Choroid plexus epithelial cell (primary cell): ENCODE measurements at places on chromosomes 1 and 21.
A peak's percentile ranks its signal among the peaks of the same experiment; 100 is the strongest.

- no peak for DNase-seq
These were observed 65.1 kb downstream of the DDR2 start for GRCh38 chr1:162697140-162697895.

- peak; percentile 7 for DNase-seq
These were observed 108.7 kb upstream of the IGSF21 start for GRCh38 chr1:17998889-17999288.

DNA sequence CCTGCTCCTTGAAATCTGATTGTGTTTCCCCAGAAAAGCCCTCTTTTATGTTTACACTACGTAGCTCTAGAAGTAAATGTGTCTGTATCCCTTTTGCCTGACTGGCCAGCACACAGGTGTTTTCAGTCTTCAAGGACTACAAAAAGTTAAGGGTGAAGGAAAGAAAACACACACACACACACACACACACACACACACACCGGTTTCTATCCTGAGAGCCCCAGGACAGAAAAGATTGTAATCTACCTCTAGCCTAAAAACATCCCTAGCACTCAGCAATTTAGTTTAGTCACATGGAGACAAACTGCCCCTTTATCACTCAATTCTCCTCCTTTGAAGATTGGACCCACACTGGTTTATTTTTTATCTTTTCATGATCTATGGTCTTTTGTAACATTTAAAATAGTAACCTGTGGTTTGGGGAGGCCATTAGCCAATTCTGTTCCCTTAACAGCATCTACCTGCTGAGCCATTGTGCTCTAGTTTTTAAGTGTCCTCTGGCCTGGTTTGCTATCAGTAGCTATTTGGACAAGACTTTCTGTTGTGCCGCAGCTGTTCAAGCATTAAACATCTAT is 15.8 kb upstream of the TRIM45 start:
- DNase-seq: no peak

GRCh38 chr1:227397354-227397978 is 79.2 kb upstream of the CDC42BPA start:
- DNase-seq: no peak

DNA sequence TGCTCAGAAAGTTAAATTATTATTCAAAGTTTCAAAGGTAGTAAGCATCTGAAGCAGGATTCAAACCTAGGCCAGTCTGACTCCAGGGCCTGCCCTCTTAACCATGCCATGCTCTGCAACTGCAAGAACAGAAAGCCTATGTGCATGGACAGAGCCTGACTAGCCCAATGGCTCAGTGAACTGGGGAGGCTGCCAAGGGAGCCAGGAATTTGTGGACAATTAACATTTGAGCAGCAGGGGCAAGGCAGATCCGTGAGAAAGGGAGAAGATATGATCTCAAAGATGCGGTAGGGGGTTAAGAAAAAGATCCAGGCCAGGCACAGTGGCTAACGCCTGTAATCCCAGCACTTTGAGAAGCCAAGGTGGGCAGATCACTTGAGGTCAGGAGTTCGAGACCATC is 6.5 kb upstream of the ATP1A4 start:
- peak; percentile 33 for DNase-seq

- DNase-seq: no peak
These were observed 31.3 kb downstream of the MAN1C1 start for GRCh38 chr1:25647863-25648262.

DNA sequence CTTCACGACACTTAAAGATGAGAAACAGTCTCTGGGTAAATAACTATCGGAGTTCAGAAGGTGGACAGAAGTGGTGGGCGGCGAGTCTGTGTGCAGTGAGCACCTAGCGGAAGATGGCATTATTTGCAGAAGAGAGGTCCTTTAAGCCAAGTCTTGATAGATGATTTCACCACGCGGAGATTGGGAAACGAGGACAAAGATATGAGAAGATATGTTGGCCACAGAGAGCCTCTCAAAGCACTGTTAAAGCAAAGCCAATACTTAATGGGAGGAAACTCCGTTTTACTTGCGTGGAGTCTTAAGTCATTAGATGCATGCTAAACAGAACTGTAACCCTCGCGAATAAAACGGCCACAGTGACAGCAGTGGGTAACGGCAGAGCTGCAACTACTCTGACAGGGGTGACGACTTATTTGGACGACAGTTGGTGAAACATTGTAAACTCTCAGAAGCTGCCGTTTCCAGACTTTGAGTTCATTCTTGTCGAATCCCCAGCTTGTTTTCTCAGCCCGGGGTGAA is 577 bp upstream of the CEP350 start:
- DNase-seq: peak; percentile 63

DNA sequence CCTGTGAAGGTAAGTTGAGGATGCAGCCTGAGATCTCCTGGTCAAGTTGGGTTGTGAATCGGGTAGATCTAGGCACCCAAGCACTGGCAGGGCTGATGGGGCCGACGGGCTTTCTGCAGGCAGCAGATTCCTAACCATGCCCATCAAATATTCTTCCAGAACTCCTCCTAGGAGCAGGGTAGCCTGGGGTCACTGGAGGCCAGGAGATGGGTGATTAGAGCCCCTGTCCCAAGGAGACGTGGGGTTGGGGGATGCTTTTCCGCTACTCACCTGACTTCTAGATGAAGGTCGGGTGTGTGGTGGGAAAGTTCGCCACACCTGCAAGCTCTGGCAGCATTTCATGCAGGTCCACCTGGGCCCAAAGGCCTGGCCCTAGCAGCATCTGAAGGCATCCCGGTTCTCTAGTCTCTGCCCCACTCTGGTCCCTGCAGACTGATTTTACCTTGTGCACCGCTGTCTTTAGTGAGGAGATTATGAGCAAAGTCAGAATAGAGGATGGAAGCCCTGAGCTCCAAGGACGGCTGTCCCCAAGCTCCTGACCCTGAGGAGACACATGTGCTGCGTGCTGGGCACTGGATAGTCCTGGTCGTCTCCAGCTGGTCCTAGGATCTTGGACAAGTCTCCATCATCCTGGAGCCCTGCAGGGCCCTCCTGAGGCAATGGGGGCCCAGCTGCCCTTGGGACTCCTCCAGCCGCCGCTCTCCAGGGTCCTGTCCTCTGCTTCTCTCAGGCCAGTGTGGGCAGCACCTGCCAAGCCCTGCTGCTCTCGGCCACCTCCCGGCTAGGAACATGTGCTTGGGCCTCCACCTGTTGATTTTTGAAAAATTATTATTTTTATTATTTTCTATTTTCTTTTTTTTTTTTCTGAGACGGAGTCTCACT is 21.8 kb upstream of the C2CD2 start:
- no peak for DNase-seq

DNA sequence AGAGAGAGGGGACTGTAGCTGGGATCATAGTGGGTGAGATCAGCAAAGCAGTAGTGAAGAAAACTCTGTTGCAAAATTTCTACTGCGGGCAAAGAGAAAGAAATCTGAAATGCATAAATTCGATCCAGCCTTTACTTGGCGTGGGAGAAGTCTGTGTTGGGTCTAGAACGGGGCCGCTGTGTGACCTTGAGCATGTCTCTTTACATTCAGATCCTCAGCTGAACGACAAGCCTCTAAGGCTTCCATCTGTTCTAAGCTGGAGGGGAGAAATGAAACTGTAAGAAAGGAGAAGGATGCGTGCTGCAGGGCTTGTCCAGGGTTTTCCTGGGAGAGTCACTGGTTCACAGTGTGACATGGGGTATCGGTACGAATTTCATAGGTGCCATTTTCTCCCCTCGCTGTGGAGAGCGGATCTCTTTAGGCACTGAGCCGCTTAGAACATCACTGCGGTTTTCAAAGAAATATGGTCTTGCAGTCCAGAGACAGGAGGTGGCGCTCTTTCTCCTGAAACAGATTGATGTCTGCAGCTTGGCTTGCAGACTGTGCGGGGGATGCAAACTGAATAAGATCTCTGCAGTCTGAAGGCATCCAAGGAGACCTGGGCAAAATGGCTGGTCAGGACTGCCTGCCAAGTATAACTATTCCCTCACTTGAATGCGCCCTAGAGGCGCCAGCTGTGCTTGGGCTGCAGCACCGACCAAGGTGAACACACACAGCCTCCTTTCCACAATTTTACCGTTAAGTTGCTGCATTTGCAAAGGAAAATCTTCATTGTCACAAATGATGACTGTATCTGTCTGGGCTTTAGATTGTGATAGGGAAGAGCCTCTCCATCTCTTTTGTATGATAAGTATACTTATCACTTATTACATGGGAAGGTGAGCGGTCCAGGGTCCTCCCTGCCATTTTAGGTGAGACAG is 104.1 kb downstream of the XCL2 start:
- DNase-seq: peak; percentile 89

GRCh38 chr1:19758227-19758830 is 41.4 kb downstream of the TMCO4 start:
- DNase-seq: peak; percentile 72

- no peak for DNase-seq
These were observed 148.3 kb downstream of the ACTL8 start for GRCh38 chr1:17903386-17903785.

DNA sequence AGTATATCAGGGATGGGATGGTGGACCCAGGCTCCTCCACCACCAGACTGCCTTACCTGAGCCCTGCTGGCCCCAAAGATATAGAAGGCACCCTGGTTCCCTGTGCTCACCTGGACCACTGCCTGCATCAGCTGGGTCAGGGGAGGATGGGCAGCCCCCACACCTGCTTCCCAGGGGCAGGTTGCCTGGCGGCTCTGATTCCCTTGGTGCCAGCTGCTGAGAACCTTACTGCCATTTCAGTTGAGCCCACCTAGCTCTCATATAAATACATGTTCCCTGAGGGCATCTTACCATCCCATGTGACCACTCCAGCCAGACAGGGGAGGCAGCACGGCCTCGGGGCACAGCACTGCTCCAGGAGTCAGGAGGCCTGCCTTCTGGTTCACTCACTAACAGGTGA is 24.4 kb downstream of the PSEN2 start:
- DNase-seq: no peak

DNA sequence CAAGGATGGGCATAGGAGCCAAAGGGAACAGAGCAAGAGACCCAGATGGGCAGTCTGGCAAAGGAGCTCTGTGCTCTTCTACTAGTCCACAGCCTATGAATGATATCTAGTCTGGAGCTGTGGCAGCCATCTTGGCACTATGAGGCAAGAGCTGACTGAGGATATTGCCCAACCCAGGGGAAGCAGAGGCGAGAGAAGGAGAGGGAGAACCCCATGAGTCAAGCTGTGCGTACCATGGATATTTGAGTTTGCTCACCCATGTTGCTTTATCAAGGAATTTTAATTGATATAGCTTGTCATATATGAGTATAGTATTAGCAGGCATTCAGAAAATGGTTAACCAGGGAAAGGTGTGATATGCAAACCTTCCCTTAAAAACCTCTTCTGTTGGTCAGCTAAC is 420.9 kb downstream of the PRDM2 start:
- DNase-seq: no peak

DNA sequence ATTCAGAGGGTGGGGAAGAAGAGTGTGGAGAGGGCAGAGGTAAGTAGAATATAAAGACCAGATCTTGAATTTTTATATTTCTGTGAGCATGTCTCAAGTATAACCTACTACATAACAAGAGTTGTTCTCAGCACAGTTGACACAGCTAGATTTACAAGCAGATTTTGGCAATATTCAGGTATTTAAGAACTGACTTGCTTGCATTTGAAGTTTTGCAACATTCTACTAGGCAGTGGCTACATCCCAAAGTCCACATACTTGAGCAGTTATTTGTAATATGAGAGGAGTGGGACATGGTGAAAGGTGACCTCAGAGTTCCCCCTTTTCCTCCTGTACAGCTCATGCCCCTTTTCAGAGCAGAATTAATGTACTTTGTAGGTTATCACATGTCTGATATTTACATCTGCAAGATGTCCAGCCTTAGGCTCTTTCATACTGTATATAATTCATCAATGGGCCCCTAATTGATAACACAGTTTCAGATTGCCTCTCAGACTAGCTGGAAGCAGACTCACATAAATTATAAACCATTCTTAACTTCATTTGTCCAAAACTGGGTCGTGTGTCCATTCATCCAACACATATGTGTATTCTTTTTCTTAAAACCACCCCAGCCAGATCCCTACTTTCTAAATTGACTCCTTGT is 136.7 kb upstream of the RAVER2 start:
- peak; percentile 25 for DNase-seq

DNA sequence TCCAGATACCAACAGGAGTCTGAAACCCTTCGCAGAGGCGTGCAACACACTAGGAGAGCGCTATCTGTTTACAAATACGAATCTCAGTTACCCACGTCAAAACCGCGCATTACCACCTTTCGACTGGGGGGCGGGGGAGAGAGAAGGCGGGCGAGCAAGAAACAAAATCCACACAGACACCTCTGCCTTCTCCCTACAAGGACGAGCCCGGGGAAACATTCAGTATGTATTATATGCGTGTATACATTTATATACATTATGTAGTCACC is 722 bp downstream of the TUT4 start:
- DNase-seq: peak; percentile 80

DNA sequence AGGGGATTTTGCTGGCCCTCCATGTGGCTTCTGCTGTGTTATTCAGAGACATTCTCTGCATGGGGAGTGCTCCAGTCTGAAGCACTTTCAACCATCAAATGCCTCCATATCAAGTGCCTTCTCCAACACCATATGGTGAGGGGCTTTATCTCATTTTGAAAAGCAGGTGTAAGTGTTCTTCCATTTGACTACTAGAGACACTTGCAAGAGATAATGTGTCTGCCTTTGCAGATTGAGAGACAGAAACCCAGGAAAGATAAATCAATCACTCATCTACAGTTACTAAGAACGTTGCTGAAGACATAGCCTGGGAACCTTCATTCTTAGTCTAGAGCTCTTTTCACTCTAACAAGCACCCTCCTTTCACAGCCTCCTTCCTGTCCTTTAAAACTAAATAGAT is 29.5 kb upstream of the REG4 start:
- no peak for DNase-seq

DNA sequence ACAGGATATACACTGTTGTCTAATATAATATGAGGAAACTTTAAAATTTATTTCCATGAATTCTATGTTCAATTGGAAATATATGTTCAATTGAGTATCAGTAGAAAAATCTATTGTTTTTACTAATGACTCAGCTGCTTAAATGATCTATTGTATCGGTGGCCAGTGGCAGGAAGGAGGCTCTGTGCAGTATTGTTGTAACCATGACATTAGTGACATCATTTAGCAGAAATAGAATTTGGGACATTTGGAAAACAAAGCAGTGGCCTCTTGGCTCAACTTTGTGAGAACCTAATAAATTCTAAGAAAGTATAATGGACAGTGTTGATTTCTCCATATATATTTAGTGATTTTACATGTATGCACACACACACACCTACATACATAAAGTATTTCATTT is 257.4 kb downstream of the PDE4B start:
- no peak for DNase-seq

GRCh38 chr1:158078569-158079080 is 85.2 kb downstream of the KIRREL1 start:
- no peak for DNase-seq
